ENCODE measurements at places on chromosomes 7 and 10. TPM values are rescaled to one million over a fixed set of nuclear protein-coding genes. Genes with fewer than 3 reads are reported as not detected.

Gene CALML5
- not detected for total RNA-seq

Gene FAM204A
- total RNA-seq: 91.3 TPM

Gene GIMAP5
- 0.24 TPM for total RNA-seq

Gene SYT15B
- total RNA-seq: 0.09 TPM

Gene PIP
- not detected for total RNA-seq

Gene NPY4R
- not detected for total RNA-seq

Gene HABP2
- total RNA-seq: not detected

Gene TBATA
- total RNA-seq: not detected

Gene CD36
- not detected for total RNA-seq

Gene ARHGAP21
- total RNA-seq: 20.7 TPM

Gene APBB1IP
- not detected for total RNA-seq

Gene NUTM2D
- 0.86 TPM for total RNA-seq

Gene PRSS37
- not detected for total RNA-seq

Gene ZNF775
- total RNA-seq: 18.2 TPM

Gene GRID2IP
- 0.09 TPM for total RNA-seq

Gene MALSU1
- total RNA-seq: 158 TPM

Gene GPNMB
- 14.5 TPM for total RNA-seq

Gene TECPR1
- total RNA-seq: 5.2 TPM

Gene PLA2G12B
- not detected for total RNA-seq

Gene AQP1
- total RNA-seq: 1.0 TPM

Gene ANKRD1
- total RNA-seq: 94.4 TPM

Gene LRRC18
- total RNA-seq: not detected

Gene CHST15
- total RNA-seq: 9.5 TPM

Gene WDR86
- total RNA-seq: 0.48 TPM

Gene PLEKHA1
- 14.1 TPM for total RNA-seq

Gene FLNC
- total RNA-seq: 67.5 TPM

Gene BAMBI
- 31.5 TPM for total RNA-seq

Gene SAMD9L
- total RNA-seq: 13.5 TPM

Gene RET
- total RNA-seq: 0.17 TPM

Gene OPN1SW
- not detected for total RNA-seq

Gene PCLO
- 1.3 TPM for total RNA-seq

Gene GJD4
- total RNA-seq: not detected

Gene SUFU
- 0.40 TPM for total RNA-seq

Gene PNLIP
- total RNA-seq: not detected

Gene PRRT4
- total RNA-seq: not detected

Gene ANXA8L1
- 26.7 TPM for total RNA-seq

All from Daoy (cell line).